Subcutaneous preadipocyte (primary cell): ENCODE measurements at places on chromosomes 7 and 10. TPM values are rescaled to one million over a fixed set of nuclear protein-coding genes. Genes with fewer than 3 reads are reported as not detected.

Gene ANKRD2
- 1.8 and 2.9 TPM in 2 replicates for total RNA-seq

Gene SPDYE2B
- not detected in 2 replicates for total RNA-seq

Gene EBLN1
- total RNA-seq, result not detected in 2 replicates

Gene BLNK
- total RNA-seq, result not detected in 2 replicates

Gene CALHM3
- 0.39 and 1.1 TPM in 2 replicates for total RNA-seq

Gene FBXO24
- total RNA-seq, result 0.37 and 0.59 TPM in 2 replicates
